SK-MEL-5 (cell line): ENCODE measurements at places on chromosomes 3 and 15. TPM values are rescaled to one million over a fixed set of nuclear protein-coding genes. Genes with fewer than 3 reads are reported as not detected.
A peak's percentile ranks its signal among the peaks of the same experiment; 100 is the strongest.

TMEM266 gene
- 1.9 and 2.0 TPM in 2 replicates for total RNA-seq

DNA sequence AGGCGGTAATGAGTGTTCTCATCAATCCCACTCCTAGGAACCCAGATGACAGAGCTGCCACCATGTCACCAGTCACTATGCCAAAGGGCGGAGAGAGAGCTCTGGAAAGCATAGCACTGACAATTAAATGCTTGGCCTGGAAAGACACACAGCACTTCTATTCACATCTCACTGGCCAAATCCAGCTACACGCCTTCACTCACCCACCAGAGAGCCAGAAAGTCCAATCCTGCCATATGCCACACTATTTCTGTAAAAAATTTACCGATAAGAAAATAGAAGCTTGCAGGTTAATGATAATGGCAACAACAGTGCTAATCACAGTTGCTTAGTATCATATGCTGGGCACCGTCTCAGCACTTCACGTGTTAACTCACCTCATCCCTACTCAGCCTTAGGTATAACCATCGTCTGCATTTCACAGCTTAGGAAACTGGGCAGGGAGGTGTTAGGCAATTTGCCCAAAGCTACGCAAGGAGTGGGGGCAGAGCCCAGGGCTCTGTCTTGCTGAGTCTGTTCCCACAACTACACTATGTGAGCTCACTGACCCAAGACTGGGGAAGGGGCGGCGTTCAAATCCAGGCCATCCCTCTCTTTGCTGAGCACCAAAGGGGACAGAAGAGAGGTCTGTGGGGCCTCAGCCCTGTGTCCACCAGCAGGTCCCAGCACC lies 16.5 kb downstream of the KLHL25 start:
- DNase-seq, result no peak

DNA sequence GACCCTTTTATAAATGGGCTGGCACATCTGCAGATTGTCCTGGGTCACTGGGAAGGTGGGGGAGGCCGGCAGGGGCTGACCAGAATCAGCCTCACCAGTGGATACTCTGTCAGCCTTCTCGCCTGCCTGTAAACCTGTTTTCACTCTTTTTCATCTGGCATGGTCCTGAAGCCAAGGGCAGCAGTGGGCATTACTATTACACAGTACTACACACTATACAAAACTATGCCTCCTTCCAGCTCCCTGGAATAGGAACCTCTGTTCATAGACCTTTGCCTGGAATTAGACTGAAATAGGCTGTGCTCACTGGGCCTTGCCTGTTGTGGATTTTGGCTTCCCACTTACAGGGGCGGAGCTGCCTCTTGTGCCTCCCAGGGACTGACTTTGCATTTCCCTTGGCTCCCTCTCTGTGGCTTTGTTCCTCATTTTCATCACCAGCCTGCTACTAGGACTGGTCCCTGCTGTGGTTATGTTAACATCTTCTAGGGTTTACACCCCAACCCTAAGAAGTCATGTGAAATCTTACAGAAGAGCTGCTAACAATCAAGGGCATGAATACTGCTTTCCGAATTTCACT lies 120.7 kb downstream of the FNDC3B start:
- no peak for DNase-seq

GRCh38 chr3:183264268-183264667 lies 11.2 kb downstream of the B3GNT5 start:
- DNase-seq, result no peak

DNA sequence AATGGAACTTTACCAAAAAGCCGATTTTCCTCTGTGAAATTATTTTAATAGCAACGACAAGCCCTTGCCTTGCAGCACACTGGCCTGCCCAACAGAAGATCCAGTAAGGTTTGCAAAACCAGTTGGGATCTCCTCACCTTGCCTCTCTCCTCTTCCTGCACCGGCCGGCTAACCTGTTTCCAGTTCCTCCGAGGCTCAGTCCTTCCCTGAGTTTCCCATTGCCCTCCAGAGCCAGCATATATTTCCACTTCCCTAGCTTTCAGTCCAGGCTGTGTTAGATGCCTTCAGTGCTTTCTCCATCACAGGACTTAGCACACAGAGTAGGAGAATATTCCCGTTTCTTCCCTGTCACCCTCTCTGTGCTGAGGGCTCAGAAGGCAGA lies 60.3 kb downstream of the NOX5 start:
- peak; percentile 26 for DNase-seq

DNA sequence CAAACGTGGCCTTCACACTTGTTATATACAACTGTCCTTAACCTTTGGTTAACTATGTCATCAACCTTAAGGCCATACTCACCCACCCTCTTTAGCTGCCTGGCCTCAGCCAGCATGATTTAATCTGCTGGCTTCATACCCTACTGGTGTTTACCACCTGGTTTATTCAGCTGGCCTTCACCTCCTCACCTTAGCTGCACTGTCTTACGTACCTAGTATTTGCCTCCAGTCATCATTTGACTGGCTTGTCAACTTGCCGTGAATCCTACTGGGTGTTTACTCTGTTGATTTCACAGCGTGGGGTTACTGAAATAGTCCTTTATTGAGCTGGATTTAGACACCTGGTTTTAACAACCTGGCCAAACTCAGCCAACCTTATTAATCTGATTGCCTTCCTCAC lies 102.8 kb downstream of the IL12A start:
- DNase-seq, result no peak

- no peak for DNase-seq
These were observed 257.7 kb downstream of the DIPK2A start for GRCh38 chr3:144229330-144229729.
